ENCODE measurements at places on chromosomes 3 and 15.

DNA sequence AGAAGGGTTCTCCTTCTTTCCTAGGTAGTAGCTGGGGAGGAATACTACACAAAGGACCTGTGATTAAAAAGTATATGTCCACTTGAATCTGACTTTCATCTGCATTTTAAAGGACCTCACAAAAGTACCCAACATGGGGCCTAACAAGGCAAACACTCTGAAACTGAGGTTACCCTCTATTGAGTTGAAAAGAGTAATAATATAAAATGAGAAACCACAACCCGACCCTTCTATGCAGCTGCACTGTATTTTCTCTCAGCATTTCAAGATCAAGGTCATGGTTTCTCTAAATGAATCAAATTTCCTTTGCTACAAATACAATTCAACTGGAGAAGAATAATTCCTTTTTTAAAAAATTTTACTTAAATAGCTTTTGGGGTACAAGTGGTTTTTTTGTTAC lies 106.3 kb downstream of the DMXL2 start:
- no peak for DNase-seq

DNA sequence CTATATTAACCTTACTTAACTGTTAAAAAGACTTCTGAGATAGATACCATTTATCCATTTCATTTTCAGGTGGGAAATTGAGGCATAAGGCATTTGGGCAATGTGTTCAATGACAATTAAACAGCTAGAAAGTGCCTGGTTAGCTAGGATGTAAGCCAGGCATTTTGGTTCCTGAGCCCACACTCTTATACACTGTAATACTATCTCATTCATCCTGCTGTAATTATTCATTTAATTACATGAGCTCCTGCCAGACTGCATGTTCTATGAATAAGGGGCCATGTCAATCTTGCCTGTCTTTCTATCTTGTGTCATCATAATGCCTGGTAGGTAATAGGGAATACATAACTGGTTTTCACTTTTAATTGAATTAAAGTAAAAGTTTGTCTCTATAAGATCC lies 74.0 kb downstream of the RBMS3 start:
- no peak for DNase-seq

GRCh38 chr3:4525560-4526223 lies 32.5 kb downstream of the ITPR1 start:
- no peak for DNase-seq

- DNase-seq, result no peak
Measured at GRCh38 chr3:183449391-183449790, 21.0 kb upstream of the MCF2L2 start.

DNA sequence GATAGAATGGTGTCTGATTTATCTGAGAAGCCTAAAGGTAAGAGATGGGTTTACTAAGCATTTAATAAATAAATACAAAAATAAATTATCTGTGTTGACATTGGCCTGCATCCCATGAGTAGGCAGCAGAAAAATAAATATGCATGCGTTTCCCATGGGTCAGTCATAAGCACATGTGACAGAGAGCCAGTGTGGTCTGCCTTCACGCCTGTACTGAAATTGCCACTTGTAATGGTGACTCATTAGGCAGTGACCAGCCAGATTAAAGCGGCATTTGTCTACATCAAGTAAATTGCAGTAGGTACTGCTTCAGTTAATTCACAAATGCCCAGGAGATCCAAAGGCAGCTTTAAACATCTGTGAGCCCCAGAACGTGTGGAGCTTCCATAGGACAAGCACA lies 399.6 kb downstream of the NAALADL2 start:
- DNase-seq, result no peak

- no peak for DNase-seq
Measured at GRCh38 chr15:92879949-92880725, 20.0 kb upstream of the CHD2 start.

DNA sequence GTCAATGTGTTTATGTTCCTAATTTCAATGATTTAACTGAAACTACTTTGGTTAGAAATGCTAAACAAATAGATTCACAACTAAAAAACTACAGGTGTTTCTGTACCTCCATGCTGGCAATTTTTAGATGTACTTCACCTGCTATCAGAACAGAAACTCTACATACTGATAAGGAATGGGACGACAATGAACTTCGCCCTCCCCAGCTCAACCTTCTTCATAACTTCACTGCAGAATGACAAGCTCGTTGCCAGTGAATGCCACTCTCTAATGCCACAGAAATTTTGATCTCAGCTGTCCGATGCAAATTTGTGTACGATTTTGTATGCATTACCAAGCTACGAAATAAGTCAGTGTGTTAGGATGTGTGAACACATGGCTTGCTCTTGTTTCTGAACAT lies 133.4 kb downstream of the FOXP1 start:
- DNase-seq, result no peak

DNA sequence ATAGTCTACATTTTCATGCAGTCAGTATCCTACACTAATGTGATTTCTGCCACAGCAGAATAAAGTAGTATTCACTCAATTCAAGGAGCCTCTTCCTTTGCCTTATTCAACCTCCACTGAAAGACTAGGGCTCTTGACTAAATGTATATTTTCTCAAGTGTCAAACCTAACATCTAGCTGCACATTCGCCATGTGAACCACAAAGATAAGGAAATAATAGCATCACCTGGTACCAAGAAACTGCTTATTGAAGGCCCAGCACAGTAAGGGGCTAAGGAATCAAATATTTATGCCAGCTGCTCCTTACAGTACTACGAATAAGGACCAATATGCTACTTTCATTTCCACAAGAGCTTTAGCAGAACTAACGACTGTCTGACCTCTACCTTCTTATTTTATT lies 1.3 kb downstream of the SRP14 start:
- no peak for DNase-seq

- DNase-seq, result no peak
Measured at GRCh38 chr3:24299246-24299805, 195.3 kb downstream of the THRB start.

- DNase-seq, result no peak
Measured at GRCh38 chr3:189685291-189685690, 54.1 kb downstream of the TP63 start.

- DNase-seq, result no peak
Measured at GRCh38 chr3:151567477-151567876, 106.6 kb upstream of the IGSF10 start.

GRCh38 chr15:71686221-71687050 lies 123.9 kb upstream of the NR2E3 start:
- no peak for DNase-seq

- DNase-seq, result peak; percentile 26
Measured at GRCh38 chr3:140942221-140943104, 827 bp downstream of the SLC25A36 start.

DNA sequence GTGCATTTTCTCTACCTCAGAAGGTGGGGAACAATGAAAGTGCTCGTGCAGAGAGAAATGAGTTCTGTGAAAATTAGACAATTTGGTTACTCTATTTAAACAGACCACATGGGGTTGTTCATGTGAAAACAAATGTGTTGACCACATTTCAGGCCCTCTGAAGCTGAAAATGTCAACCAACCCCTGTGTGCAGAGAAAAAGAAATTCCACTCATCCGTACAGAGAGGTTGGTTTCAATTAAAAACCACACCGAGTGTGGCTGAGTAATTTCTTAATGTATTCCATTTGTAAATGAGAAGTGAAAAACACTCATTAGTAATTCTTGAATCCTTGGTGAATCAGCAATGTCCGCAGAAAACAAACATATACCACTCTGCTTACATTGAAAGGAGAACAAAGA lies 46.9 kb upstream of the SLC7A14 start:
- DNase-seq, result no peak

Measured in stimulated activated CD4-positive, alpha-beta T cell treated with anti-CD3 and anti-CD28 coated beads, Interleukin-4, amount 100 ng/mL, for 1 hour (primary cell).